T1000 (cell line): ENCODE measurements at places on chromosomes 7 and 10.

GRCh38 chr10:63666836-63667383 lies 145.7 kb downstream of the REEP3 start:
- no peak for DNase-seq

DNA sequence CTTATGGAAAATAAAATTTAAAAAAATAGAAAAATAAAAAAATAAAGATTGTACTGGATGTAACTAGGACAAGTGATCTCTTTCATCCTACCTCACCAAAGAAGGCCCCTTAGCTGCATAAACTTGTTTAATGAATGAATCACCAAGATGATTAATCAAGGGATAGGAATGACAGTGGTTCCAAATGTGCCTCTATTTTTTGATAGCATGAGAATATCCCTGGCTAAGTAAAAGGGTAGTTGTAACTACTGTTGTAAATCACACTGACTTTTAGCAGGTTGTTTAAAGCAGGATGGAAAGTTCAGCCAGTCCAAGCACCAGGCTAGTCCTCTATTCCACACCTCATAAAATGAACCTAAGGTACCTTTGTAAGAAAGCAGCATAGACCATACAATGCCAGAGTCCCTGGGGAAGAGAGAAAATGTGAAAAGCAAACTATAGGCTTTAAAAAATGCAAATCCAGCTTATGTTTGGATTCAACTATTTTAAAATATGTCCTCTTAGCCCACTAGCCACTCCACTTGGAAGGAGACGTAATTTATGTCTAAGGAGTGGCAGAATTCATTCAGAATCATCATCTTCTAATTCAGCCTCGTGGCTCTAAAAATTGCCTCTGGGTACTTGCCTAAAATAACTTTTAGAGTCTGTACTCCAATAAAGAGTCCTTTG lies 126.8 kb downstream of the SKIDA1 start:
- DNase-seq = no peak

DNA sequence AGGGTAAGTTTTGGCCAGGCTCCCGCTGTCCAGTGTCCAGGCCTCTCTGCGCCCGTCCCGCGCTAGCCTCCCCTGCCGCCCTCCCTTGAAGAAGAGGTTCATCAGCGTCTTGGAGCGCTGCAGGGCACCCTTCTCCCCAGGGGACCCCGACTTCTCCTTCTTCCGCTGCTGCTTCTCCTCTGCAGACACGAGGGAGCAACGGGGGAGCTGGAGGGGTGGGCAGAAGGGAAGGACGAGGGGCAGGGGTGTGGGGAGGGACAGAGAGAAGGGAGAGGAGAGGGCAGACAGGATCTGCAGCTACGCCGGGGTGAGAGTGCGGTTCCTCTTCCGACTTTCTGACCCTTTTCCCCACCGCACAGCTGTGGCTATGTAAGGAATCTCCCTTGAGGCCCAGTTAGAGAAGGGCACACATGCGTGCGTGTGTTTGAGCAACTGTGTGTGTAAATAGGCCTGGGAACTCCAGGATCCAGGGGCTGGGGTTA lies 12.8 kb downstream of the PDZD7 start:
- DNase-seq = no peak

GRCh38 chr7:1232103-1232466 lies 587 bp upstream of the UNCX start:
- DNase-seq = no peak

DNA sequence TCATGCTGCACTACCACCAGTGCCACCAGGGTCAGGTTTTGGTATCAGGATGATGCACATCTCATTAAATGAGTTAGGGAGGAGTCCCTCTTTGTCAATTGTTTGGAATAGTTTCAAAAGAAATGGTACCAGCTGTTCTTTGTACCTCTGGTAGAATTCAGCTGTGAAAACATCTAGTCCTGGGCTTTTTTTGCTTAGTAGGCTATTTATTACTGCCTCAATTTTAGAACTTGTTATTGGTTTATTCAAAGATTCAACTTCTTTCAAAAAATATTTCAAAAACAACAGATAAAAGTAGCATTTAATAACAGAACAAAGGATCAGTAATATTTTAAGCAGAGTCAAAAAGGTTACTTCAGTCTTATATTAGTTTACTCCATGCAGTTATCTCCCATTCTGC lies 6.4 kb upstream of the ZNF716 start:
- no peak for DNase-seq

- no peak for DNase-seq
Measured at GRCh38 chr10:69994262-69994661, 58.4 kb upstream of the MACROH2A2 start.

- DNase-seq = no peak
Measured at GRCh38 chr7:76044375-76044865, 3.4 kb downstream of the STYXL1 start.

GRCh38 chr7:8111282-8111960 lies 142.8 kb downstream of the GLCCI1 start:
- no peak for DNase-seq

DNA sequence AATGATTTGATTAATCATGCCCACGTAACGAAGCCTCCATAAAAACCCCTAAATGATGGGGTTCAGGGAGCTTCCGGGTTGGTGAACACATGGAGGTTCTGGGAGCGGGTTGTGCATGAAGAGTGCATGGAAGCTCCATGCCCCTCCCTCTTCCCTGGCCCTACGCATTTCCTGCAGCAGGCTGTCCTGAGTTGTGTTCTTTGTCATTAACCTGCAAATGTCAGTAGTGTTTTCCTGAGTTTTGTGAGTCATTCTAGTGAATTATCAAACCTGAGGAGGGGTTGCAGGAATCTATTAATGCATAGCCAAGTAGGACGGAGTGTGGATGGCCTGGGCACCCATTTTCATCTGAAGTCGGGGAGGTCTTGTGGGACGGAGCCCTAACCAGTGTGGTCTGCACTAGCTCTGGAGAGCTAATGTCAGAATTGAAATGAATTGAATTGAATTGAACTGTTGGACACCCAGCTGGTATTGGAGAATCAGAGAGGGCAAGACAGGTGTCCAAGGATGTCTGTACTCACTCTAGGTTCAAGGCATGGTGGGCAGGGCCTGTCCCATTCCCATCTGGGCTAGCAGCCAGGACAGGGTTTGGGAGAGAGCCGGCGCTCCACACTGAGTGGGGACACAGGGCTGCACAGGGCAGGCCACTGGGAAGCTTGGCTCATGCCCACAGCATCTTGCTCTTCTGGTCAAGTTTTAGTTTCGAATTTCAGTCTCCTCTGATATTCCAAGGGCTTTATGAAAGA lies 22.3 kb upstream of the ARHGAP22 start:
- DNase-seq = no peak
